ENCODE measurements at places on chromosomes 12 and 14.

DNA sequence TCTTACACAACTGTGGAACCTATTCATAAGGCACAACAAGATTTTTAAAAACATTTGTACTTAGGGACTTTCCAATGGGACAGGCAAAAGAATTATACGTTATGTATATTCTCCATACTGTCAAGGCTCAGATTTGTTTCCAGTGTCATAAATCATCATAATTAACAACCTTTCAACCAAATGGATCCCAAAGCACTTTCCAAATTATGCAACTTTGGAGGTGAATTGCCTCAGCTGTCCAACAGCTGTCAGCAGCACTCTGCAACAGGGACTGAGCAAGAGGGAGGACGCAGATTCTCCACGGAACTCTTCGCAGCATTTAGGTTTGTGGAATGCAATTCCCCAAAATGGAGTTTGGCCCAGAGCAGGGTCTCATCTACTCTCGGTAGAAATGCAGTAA lies 186.6 kb downstream of the PAX9 start:
- DNase-seq, result no peak

- DNase-seq, result no peak
Measured at GRCh38 chr14:91358654-91359220, 58.9 kb downstream of the CCDC88C start.

DNA sequence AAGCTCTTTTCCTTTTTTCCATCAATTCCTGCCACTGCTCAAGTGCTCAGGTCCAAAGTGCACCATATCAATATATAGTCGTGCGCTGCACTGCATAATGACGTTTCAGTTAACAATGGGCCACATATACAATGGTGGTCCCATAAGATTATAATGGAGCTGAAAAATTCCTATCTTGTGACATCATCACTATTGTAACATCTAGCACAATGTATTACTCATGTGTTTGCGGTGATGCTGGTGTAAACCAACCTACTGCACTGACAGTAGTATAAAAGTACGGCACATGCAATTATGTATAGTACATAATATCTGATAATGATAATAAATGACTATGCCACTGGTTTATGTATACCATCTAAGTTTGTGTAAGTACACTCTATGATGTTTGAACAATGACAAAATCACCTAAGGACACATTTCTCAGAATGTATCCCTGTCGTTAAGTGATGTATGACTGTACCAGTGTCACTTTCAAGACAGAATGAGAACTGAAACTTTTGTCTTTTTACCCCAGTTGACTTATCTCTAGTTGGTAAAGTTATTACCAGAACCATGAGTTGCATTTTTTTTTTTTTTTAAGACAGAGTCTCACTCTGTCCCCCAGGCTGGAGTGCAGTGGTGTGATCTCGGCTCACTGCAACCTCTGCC lies 53.7 kb upstream of the INSM2 start:
- DNase-seq, result no peak

DNA sequence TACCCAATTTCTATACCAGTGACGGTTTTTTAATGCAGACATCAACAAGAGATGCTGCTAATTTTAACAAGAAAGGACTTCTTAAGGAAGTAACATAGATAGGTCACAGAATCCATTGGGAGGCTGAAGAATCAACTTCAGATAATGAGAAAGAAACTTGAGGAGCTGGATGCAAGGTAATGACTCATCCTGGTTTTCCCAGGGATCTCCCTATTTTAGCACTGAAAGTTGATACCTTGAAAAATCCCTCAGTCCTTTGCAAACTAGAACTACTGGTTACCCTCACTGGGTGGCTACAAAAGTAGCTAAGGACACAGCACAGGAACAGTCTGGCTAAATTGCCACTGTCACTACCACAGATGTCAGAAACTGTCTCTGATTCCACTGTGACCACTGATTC lies 561.9 kb downstream of the FLRT2 start:
- no peak for DNase-seq

DNA sequence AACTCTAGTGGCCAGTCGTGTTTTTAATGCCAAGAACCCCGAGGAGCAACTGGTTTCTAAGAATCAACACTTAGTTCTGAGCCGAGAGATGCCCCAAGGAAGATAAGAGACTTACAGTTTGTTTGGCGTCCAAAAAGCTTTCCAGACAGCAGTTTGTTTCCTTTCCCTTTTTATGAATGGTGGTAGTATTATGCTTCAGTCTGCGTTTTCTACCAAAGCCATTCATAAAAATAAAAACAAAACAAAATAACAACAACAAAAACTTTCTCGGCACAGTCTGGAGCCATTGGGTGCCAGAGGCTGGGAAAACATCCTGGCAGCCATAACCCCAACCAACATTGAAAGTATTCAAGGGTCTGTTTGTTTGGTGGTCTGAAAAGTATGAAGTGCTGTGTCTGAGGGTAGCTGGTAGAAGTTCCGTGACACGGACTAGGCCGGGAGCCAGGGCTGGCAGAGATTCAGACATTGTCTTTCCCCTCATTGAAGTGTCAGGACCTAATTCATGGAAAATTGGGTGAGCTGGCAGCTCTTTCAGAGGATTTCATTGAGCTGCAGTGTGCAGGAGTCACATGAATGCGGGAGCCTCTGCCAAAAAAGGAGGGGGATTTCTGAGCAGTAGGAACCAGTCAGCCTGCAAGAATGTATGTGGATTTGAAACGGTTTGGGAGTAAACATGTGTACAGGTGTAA lies 124.2 kb downstream of the HMGA2 start:
- peak; percentile 100 for DNase-seq
